ENCODE measurements at places on chromosomes 12 and 14. TPM values are rescaled to one million over a fixed set of nuclear protein-coding genes. Genes with fewer than 3 reads are reported as not detected.

OAS2 gene
- polyA plus RNA-seq: 6.9 TPM

OR2AP1 gene
- polyA plus RNA-seq: not detected

MMP19 gene
- 0.15 TPM for polyA plus RNA-seq

PTPN6 gene
- polyA plus RNA-seq: 28.3 TPM

NOVA1 gene
- 27.6 TPM for polyA plus RNA-seq

FAM186B gene
- 0.15 TPM for polyA plus RNA-seq

KCTD10 gene
- 26.4 TPM for polyA plus RNA-seq

Measured in brain (organoid and tissue), 16 donors.